Glutamatergic neuron (in vitro differentiated cells): ENCODE measurements at places on chromosomes 3 and 15. TPM values are rescaled to one million over a fixed set of nuclear protein-coding genes. Genes with fewer than 3 reads are reported as not detected.

The HTR3E gene
- not detected for total RNA-seq

The RFX7 gene
- total RNA-seq, result 34.1 TPM

The MUC4 gene
- total RNA-seq, result 2.5 TPM

The GXYLT2 gene
- 10.9 TPM for total RNA-seq

The BOC gene
- 32.9 TPM for total RNA-seq

The UACA gene
- 5.2 TPM for total RNA-seq

The CCR8 gene
- total RNA-seq, result not detected

The NTRK3 gene
- 9.5 TPM for total RNA-seq

The IL5RA gene
- total RNA-seq, result not detected

The TP63 gene
- not detected for total RNA-seq

The BCHE gene
- total RNA-seq, result 4.0 TPM

The LRRC31 gene
- not detected for total RNA-seq

The GABRB3 gene
- 287 TPM for total RNA-seq

The PLA2G4B gene
- total RNA-seq, result 17.9 TPM

The SELENOK gene
- 39.4 TPM for total RNA-seq

The IGDCC3 gene
- total RNA-seq, result 342 TPM

The ALG1L2 gene
- total RNA-seq, result 1.9 TPM

The KIF23 gene
- total RNA-seq, result 5.2 TPM

The TICRR gene
- total RNA-seq, result 2.7 TPM

The FAM219B gene
- total RNA-seq, result 171 TPM

The LSAMP gene
- total RNA-seq, result 67.1 TPM

The CFAP20DC gene
- total RNA-seq, result 8.4 TPM

The SUSD5 gene
- total RNA-seq, result 2.0 TPM
